ENCODE measurements at places on chromosomes 11 and 22.

DNA sequence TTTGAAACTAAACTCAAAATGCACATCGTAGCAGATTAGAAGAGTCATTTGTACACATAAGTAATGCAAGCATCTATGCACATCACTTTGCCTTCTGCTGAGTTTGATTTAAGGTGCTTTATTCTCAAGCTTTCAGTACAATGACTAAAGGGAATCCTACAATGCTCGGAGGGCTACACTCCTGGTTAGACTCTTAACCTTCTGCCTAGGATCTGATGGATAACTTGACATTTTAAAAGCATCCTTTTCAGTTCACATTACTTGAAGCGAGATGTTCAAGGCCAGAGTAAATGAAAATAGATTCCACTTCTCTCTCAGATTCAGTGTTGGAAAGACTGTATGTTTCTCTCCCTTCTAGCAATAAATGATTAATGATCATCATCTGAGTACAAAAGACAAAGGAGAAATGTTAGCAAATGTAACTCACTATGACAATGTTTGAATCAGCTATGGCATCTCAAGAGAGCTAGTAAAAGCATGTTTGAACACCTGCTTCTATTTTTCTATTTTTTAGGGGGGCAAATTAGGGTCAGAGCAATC, 259.2 kb upstream of the ANO3 start:
- no peak for DNase-seq

DNA sequence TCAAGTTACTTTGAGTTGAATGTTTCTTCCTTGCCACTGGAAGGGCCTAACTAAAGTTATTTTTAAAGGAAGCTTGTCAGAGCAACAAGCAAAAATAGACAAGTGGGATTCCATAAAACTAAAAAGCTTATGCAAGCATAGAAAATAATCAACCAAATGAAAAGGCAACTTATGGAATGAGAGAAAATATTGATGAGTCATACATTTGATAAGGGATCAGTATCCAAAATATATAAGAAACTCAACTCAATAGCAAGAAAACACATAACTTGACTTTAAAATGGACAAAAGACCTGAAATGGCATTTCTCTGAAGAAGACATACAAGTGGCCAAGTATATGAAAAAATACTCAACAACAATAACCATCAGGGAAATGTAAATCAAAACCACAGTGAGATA, 264.5 kb upstream of the UBASH3B start:
- DNase-seq = no peak

GRCh38 chr11:113497066-113497910, 22.1 kb upstream of the DRD2 start:
- no peak for DNase-seq

DNA sequence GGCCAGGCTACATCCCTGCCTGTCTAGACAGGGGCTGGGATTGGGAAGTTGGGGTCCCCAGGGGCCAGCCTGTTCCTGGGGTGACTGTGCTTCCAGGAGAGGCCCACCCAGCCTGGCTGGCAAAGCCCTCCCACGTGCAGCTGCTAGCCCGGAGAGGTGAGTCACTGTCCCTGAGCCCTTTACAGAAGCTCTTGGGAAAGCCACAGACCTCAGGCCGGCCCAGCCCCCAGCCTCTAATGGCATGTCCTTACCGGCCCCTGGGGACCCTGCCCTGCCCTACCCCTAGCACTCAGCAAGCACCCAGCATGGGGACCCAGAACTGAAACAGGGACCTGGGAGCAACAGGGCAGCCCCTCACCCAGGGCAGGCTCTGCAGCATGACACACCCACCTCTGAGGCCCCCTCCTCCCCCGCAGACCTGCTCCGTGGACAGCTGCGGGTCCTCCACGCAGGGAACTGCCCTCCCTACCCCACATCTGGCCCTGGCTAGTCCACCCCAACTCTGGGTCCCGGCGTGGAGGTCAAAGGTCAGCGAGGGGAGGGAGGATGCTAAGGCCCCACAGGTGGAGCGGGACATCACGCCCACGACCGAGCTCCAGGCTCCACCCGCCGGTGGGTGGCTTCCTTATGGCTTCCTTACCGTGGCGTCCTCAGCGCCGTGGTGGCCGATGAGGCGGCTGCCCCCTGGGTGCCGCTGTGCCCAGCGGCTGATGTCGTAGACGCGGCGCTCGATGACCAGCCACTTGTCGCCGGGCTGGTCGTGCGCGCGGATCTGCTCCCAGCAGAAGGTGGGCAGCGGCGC, 615 bp downstream of the FADS3 start:
- peak; percentile 61 for DNase-seq

- peak; percentile 21 for DNase-seq
Measured at GRCh38 chr11:2518111-2518982, 73.5 kb downstream of the KCNQ1 start.
